ENCODE measurements at places on chromosomes 16 and 17. TPM values are rescaled to one million over a fixed set of nuclear protein-coding genes. Genes with fewer than 3 reads are reported as not detected.

The FN3K gene
- 11.9 TPM for total RNA-seq

The ZG16 gene
- not detected for total RNA-seq

The IRX5 gene
- total RNA-seq, result not detected

The TLCD1 gene
- total RNA-seq, result not detected

The KRTAP9-8 gene
- total RNA-seq, result not detected

The MT1G gene
- 12.9 TPM for total RNA-seq

The GPS1 gene
- total RNA-seq, result 75.4 TPM

DNA sequence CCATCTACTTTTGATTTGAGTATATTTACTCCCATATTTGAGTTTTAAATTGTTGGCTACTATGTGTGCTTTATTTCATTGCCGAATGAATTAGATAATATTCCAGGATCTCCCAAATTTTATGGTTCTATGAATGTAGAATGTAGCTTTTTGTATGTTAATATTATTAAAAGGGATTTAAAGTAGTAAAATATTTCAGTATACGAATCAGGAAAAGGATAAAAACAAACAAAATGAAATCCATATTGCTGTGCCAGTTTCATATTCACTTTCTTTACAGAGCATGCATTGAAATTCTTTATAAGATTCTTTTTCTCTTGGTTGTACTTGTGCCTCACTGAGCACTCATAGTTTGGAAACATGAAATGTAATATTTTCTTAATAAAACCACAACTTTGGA lies 155.1 kb downstream of the CHD9 start:
- no peak for DNase-seq

- no peak for DNase-seq
These were observed 14.9 kb downstream of the CORO7 start for GRCh38 chr16:4401510-4401909.

- peak; percentile 61 for DNase-seq
These were observed 30.8 kb downstream of the MPRIP start for GRCh38 chr17:17073030-17073564.

- no peak for DNase-seq
These were observed 28.3 kb downstream of the PIMREG start for GRCh38 chr17:6472517-6472916.

DNA sequence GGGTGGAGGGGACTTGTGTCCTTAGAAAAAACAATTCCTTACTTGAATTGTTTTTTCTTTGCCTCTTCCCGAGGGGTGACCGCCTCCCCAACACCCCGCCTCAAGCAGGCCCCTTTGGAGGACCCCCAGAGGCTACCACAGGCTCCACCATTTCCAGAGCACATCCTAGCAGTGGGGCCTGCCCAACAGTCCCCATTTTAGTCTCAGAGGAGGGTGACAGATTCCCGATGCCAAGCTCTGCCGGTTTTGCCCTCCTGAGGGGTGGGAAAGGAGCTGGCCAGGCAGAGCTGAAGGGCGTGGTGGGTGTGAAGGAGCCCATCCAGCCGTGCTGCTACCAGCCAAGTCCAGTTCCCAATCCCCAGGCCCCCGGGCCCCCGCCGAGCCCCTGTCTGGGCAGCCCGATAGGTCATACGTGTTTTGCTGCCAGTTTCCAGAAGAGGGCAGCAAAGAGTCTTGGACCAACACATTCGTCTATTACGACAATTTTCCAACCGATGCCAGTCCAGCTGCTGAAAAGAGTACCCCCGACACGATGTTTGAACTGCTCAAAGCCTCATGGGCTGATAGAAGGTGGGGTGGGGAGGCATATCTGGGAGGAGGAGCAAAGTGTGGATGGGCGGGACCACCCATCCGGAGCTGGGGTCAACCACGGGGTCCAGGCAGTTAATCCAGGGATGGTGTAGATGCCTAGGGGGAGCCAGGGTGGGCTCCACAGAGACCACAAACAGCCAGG lies 18.8 kb upstream of the GAA start:
- peak; percentile 82 for DNase-seq

GRCh38 chr17:77286641-77287431 lies 146.1 kb downstream of the SEC14L1 start:
- peak; percentile 87 for DNase-seq

DNA sequence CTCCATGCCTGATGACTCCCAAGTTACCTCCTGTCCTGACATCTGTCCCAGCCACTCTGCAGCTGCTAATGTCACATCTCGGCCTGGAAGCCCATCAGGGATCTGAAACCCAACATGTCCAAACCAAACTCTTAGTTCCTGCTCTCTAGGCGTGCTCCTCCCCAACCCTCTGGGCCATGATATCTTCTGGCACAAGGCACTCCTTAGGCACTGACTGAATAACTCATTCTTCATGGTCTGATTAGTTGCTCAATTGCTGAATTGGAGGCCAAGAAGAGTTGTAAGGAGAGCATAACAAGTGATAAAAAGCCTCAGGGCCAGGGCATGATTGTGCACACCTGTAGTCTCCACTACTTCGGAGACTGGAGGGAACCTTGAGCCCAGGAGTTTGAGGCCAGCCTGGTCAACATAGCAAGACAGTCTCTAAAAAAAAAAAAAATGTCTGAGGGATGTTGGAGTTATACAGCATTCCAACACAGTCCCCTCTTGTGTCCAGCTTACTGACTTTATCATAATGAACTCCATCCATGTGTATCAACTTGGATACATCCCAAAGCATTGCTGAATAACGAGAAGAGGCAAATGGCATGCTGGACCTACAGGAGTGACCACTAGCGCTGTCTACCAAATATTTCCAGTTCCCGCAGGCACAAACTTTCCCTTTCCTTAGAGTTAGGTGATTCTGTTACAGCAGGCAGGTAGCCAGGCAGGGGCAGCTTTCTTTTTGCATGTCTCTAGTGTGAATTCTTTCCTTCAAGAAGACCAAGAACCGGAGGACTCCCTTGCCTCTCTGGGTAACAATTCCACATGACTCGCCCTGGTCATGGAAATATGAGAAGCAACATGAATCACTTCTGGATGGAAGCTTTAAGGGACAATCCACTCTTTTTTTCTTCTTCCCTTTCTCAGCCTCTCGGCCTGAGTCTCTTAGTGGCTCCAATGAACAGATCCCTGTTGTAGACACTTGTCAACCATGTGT lies 18.1 kb upstream of the SHCBP1 start:
- no peak for DNase-seq

GRCh38 chr17:60817192-60817591 lies 139.5 kb downstream of the BCAS3 start:
- no peak for DNase-seq

GRCh38 chr16:9296271-9296590 lies 204.8 kb downstream of the HAPSTR1 start:
- no peak for DNase-seq

Measured in sigmoid colon (tissue), 7 donors.